ENCODE measurements at places on chromosomes 5 and 9.

DNA sequence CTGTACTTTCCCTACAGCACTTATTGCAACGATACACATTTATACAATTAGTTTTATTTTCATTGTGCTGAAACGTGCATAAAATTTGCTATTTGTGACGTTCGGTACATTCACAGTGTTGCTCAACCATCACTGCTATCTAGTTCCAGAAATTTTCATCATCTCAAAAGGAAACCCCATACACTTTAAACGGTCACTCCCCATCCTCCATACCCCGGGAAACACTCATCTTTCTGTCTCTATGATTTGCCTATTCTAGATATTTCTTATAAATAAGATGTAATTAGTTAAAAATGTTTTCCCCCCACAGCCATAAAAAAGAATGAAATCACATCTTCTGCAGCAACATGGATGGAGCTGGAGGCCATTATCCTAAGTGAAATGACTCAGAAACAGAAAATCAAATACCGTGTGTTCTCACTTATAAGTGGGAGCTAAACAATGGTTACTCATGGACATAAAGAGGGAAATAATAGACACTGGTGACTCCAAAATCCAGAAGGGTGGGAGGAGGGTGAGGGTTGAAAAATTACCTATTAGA lies 40.2 kb upstream of the TEX48 start:
- DNase-seq, result no peak

DNA sequence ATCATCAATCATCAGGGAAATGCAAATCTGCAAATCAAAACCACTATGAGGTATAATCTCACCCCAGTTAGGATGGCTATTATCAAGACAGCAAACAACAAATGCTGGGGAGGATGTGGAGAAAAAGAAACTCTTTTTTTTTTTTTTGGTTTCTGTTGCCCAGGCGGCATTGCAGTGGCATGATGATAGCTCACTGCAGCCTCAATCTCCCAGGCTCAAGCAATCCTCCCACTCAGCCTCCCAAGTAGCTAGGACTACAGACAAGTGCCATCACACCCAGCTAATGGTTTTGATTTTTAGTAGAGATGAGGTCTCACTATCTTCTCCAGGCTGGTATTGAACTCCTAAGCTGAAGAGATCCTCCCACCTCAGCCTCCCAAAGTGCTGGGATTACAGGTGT lies 5.4 kb upstream of the CNTRL start:
- no peak for DNase-seq

DNA sequence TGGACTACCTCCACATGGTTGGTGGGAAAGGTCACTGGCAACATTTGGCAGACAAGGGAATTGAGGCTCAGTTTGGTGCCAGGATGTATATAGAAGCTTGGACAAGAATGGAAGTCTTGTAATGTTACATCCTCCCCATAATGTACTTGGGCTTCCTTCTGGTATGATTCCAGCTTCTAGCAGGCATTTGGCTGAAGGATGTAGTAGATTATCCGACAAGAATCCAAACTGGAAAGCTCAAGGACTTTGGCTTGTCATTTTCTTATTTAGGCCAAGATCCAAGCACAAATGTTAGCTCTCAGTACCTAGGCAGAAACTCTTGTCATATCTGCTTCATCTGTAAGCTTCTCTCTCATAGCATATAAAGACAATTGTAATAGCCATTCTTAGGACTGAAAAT lies 209.1 kb downstream of the MAPKAP1 start:
- no peak for DNase-seq

DNA sequence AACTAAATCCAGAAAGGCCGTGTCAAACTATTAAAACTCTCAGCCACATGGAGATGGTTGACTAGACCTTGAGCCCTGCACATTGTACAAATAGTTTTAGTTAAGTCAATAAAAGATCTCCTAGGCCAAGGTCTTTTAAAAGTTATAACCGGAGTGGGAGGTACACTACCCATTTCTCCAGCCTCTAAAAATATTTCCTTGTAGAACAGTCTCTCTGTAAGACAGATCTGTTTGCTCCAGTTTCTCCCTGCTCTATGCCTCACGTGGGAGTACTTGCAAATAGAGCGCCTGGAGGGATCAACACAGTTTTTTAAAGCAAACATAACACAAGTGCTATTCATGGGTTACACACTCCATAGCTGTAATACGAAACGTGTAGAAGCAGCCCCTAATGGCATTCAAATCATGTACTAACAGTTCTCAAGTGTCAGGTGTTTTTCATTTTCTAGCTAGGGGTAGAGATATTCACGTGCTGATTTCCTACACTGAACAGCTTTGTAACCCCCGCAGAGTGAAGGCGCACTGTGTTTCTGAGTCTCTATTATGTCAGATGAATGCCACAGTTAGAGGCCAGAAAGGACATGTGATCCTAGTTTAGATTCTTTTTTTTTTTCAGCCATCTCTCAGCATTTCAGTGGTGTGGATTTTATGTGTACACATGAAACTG lies 703.4 kb upstream of the GRAMD2B start:
- DNase-seq, result no peak

DNA sequence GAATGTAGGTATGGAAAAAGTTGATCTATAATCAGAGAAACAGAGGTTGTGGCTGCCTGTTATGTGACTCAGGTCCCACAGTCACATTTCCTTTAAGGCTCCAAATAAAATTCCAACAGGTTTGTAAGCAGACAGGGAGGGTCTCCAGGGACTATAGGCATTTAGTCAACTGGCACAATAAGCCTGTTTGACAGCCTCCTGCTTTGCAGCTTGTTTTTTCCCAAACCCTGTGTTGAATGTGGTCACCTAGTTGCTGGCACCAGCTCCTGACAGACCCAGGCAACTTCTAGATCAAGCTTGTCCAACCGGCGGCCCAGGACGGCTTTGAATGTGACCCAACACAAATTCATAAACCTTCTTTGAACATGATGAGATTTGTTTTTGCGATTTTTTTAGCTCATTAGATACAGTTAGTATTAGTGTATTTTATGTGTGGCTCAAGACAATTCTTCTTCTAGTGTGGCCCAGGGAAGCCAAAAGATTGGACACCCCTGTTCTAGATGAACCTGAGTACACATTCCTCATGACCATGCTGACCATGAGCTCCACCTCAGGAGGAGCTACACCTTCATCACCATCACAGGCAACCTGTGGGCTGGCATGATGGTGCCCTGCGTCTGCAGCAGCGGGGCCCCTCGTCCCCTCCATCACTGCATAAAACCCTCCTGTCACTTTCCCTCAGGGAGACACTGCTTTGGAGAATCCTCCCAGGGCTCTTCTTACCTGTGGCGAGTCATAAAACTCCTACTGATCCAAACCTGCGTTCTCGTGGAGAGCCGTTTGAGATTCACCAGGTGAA lies 15.7 kb upstream of the GRHPR start:
- no peak for DNase-seq

GRCh38 chr9:22054076-22054475 lies 45.0 kb upstream of the CDKN2B start:
- DNase-seq, result no peak

GRCh38 chr9:38720083-38720745 lies at the start of gene FAM240B:
FAM240B (minus strand) TSS chr9:38720133; CDS start chr9:38703999, 16,134 bp downstream.
- no peak for DNase-seq

- DNase-seq, result no peak
Observed at GRCh38 chr9:96771124-96771523, 6.8 kb downstream of the ZNF510 start.

DNA sequence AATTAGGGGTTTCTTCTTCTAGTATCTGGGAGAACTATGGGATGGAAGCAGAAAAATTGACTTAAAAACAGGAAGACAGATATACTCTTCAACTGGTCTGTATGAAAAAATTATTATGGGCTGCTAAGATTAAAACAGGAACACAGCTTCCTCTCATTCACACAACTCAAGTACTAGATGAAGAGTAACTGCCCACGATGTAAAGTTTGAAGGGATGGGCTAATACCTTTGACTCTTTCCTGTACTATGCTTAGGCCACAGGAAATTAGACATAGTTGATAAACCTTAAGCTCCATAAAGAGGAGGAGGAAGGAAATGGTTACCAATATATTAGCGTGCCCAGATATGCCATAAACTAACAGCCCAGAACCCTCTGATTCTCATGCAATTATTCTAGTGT lies 88.6 kb downstream of the ANKRD31 start:
- DNase-seq, result no peak

GRCh38 chr9:72574156-72574810 lies 52.9 kb downstream of the TMC1 start:
- no peak for DNase-seq

- DNase-seq, result no peak
Observed at GRCh38 chr5:61132559-61132958, 29.7 kb downstream of the SMIM15 start.

DNA sequence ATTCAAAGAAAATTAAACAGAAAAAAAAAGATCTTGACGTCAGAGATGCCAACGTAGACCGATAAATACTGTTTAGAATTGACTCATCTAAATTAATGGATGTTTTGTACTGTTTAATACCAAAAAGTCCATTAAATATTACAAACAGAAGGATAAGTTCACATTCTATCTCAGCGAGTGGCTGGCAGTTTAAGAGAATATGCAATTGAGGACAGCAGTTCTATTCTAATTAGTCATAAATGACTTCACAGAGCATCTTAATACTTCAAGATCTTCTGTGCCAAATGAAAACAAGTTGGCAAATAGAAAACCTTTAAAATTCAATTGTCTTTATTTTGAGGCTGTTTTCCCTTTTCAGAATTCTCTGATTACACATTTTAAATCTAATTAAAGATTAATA lies 326.6 kb upstream of the NREP start:
- no peak for DNase-seq

DNA sequence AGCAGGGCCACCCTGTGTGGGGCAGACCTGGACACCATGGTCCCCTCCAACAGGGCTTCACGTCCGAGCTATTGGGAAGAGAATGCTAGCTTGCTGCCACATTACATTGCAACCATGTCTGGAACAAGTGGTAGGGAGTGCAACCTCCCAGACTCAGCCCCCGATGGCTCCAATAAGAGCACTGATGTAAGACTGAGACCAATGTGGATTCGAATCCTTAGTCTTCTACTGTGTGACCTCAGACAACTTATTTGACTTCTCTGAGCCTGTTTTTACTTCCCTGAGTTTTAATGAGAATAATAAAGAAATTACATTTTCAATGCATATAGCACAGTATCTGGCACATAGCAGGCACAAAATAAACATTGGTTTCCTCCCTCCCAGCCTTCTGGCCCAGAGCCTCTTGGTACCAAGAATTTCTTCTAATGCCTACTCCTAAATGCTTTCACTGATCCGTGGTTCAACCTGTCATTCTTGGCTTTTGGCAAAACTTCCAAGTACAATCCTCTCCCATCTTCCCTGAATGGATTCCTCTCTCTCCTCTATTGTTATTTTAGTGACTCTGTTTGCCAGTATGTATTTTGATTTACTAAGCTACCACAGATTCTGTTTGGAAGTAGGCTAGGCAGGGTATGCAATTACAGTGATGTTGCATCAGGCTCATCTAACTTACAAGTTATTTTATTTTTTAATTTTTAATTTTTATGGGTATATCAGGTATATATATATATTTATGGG lies 34.6 kb upstream of the COL15A1 start:
- no peak for DNase-seq

GRCh38 chr9:124843456-124844034 lies 9.7 kb upstream of the WDR38 start:
- DNase-seq, result no peak

DNA sequence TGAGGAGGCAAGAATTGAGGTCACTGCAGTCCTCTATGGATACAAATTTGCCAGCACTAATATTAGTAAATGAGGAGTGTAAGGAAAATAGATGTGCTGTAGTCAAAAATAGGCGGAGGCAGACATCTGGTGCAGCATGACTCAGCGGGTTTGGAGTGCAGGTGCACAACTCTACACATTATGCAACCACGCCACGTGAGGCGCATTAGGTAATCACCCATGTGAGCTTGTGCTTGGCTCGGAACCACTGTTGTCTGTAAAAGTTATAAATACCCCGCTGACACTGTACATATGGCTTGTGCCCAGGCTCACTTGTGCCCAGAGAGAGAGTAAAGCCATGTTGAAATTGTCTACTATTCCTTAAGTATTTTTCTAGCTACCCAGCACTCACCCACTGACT lies 623.5 kb upstream of the NUDT12 start:
- no peak for DNase-seq

- no peak for DNase-seq
Observed at GRCh38 chr5:5116956-5117355, 23.2 kb upstream of the ADAMTS16 start.

DNA sequence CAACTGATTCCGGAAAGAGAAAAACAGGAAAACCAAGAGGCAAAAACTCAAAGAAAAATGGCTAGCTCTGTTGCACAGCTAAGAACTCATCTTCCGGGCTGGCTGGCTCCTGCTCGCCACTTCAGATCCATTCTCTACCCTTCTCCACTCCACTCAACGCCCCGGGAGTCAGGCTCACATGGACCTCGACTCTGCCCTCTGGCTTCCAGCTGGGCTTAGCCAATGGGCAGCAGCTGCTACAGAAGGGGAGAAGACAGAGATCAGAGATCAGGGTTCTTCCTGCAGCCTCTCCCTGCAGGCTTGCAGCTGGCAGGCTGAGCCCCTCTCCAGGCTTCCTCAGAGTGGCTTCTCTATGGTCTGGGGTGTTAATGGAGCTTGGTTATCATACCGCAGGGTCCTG lies 187.5 kb downstream of the MED10 start:
- DNase-seq, result no peak

- DNase-seq, result no peak
Observed at GRCh38 chr5:6360323-6361072, 17.8 kb downstream of the MED10 start.

- no peak for DNase-seq
Observed at GRCh38 chr5:173457482-173457881, 129.3 kb upstream of the STC2 start.

DNA sequence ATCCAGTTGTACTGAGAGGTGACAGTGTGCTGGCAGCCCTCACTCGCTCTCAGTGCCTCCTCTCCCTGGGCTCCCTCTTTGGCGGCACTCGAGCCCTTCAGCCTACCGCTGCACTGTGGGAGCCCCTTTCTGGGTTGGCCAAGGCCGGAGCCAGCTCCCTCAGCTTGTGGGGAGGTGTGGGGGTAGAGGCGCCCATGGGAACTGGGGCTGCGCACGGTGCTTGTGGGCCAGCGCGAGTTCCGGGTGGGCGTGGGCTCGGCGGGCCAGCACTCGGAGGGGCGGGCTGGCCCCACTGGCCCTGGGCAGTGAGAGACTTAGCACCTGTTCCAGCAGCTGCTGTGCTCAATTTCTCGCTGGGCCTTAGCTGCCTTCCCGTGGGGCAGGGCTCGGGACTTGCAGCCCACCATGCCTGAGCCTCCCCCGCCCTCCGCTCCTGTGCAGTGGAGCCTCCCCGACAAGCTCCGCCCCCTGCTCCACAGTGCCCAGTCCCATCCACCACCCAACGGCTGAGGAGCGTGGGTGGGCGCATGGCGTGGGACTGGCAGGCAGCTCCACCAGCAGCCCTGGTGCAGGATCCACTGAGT lies 342.2 kb upstream of the ZNF608 start:
- no peak for DNase-seq

DNA sequence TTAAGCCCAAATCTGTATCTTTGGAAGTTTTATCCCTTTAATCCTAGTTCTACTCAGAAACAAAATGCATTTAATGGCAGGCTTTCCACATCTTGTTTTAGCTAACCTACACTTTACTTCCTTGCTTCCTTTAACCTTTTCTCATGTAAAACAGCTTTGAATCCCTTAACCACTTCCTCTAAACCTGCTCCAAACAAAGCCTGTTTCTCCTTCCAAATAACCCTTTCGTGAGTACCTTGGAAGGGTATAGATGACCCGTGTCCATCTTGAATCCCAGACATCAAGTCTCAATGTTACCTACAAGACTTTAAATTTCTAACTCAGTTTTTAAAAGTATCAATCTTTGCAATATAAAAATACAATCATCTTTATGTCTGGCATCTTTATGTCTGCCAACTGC lies 78.4 kb downstream of the DROSHA start:
- no peak for DNase-seq

Data from stimulated activated CD8-positive, alpha-beta memory T cell treated with anti-CD3 and anti-CD28 coated beads, Interleukin-15, amount 100 ng/mL, for 1 hour (primary cell).